Stimulated activated CD8-positive, alpha-beta memory T cell treated with anti-CD3 and anti-CD28 coated beads, Interleukin-12 subunit alpha, Interleukin-12 subunit beta, amount 100 ng/mL, for 4 hours (primary cell): ENCODE measurements at places on chromosomes 6 and 20.

DNA sequence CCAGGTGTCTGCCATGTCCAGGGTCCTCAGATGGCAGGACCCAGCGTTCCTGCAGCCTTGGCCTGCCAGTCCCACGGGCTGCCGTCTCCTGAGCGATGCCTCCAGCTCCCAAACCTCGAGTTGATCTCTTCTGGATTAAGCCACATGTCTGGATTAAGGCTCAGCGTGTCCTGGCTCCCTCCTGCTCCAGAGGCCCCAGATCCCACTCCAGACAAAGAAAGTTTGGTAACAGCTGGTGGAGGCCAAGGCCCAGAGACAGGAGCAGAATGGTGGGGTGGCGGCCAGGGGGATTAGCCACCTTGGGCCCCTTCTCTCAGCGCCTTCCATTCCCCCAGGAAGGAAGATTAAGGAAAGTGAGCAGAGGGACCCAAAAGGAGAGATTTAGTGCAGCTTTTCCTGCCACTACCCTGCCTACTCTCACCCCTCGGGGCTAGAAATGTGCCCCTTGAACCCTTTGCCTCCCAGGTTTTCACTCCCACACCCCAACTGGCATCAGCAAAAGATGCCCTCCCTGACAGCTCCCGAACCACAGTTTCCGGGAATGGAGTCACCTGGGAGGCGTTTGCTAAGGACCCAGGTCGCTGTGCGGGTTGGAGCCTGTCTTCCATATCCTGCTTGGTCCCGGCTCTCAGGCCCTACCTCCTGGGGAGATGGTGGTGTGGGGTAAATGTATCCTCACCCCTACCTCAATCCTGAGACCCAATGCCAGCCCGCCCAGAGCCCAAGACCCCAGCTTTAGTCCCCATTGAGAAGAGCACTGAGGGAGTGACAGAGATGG is 6.9 kb downstream of the SPDEF start:
- DNase-seq, result no peak

DNA sequence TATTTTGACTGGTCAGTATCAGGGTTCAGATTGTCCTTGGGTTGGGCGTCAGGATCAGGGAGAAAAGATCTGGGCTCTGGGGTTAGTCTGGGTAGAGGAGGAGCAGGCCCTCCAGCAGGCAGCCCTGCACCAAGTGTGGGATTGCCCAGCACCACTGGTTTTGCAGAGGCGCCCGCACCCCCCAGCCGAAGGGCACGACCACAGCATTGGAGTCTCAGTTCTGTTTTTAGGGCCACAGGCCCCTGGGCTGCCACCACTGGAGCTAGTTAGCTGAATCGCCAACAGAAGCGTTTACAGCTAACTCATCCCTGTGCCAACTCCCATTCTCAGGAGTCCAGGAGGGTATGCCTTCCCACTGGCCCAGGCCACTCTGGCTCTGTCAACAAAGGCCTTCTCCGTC is 84.2 kb downstream of the TCP11 start:
- DNase-seq, result no peak

DNA sequence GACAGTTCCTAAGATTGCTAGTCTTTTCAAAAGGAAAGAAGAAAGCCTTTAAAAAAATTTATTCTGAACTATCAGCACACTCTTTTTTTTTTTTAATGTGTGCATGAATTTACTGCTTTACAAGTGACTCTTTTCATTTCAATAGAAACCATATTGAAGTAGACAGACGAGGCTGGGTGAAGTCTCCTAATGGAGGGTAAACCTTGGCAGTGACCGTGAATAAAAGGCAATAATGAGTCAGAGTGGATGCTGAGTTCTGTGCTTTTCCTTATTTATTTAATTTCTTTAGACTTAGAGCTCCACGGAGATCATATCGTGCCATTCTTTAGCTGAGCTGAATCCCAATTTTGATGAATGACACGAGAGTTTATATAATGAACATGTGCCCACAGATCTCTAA is 196.9 kb downstream of the PRL start:
- DNase-seq, result no peak

DNA sequence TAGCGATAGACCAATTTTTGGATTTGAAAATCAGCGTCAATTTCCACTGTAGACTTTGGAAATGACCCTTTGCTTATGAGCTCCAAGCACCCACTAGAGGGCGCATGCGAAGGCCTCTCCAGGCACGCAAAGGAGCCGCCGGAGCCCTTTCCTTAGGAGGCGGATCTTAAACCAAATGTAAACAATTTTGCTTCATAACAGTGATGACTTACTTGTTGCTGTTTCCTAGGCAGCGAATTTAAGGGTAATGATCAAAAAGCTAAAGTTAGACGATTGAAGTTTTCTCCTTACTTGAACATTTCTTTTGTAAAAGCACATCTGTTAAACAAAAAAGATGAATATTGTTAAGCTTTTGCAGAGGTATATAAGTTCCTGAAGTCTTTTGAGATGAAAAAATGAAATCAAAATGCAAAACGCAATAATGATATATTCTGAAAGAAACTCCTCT is 29.2 kb upstream of the EXOC2 start:
- DNase-seq, result peak; percentile 42

GRCh38 chr6:38476888-38477287 is 162.8 kb downstream of the BTBD9 start:
- DNase-seq, result no peak

DNA sequence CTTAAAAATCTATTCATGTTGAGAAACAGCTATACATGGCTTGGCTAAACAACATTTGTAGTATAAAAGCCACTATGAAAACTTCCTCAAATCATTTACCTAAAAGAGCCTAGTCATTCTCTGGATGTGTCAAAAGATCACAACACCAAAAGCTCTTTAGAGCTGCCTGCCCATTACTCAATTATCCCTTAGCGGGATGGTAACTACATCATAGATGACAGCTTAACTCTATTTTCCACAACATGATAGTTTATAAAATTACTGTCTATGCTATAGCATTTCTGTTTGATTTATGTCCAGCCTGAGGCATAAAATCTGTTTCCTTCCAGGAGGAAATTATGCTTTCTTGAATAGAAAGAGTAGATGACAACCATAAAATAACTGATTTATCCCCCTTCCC is 777.6 kb upstream of the HS3ST5 start:
- no peak for DNase-seq
